ENCODE measurements at places on chromosomes 6 and 20. TPM values are rescaled to one million over a fixed set of nuclear protein-coding genes. Genes with fewer than 3 reads are reported as not detected.

DNA sequence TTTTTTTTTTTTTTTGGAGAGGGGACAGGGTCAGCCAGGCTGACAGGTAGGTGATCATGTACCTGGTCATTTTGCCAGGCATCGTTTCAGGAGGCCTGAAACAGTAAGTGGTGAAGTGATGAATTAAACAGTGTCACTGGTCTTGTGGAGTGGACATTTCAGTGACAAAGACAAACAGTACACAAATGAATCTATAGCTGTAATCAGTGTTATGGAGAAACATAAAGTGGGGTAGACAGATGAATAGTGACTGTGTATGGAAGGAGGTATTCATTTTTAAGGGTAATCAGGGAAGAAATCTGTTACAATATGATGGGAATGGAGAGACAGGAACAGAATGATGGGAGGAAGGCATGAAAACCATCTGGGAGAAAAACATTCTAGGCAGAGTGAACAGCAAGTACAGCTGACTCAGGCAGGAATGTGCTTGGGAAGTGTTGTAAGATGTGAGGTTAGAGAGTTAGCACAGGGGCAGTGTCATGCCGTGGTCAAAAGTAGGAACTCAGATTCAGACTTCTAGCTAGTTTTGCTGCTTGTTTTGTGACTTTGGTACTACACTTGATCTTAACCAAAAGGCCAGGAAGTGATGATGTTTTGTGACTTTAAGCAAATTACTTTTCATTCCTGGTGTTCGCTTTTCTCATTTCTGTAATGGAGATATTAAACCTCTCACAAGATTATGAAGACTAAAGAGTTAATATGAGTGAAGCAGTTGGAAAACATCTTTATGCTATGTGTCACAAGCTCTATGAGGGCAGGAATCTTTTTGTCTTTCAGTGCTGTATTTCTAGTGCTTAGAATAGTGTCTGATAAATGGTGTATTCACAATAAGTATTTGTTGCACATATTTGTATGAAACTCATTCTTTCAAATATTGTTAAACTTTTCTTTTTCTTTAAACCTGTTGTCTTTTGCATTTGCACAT, 43.4 kb downstream of the QKI start:
- H3K36me3 ChIP-seq: no peaks in the 10 kb centered on the region
- peaks cover 31% of the 10 kb centered on the region for H3K4me1 ChIP-seq

Gene AKAP12
- 167 TPM for total RNA-seq

Gene TRIM15
- not detected for total RNA-seq

Gene TMEM74B
- not detected for total RNA-seq

Gene SAPCD1
- not detected for total RNA-seq
